Mononuclear cell (primary cell): ENCODE measurements at places on chromosomes 13 and 19. TPM values are rescaled to one million over a fixed set of nuclear protein-coding genes. Genes with fewer than 3 reads are reported as not detected.

C19orf38 gene
- 71.8 TPM for total RNA-seq

ZNF565 gene
- total RNA-seq = 5.1 TPM

TIMM50 gene
- 17.1 TPM for total RNA-seq

PSG3 gene
- 0.10 TPM for total RNA-seq

CEACAM6 gene
- 0.10 TPM for total RNA-seq

ZNF223 gene
- total RNA-seq = 0.63 TPM
